ENCODE measurements at places on chromosomes 11 and 22.

DNA sequence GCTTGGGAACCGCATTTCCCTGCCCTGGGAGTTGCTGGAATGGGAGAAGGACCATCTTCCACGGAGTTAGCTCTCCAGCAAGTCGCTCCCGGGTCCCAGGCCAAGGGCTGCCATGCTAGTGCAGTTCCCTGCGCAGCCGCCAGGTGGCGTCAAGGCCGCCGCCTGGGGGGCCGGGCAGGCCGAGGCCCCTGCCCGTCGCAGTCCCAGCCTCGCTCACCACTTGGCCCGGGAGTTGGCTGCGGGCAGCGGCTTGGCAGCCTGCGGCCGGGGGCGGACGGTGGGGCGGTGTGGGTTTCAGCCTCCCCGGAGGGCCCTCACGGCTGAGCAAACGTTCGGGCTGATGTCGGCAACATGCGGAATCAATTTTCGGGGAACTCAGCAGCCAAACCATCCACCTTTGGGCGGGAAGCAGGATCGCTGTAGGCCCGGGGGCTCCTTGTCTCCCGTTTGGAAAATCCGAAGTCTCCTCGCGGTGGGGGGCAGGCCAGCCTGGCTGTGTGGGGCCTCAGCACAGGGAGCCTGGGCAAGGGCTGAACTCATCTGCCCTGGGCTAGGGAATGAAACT lies 415.1 kb downstream of the SOX6 start:
- no peak for DNase-seq

DNA sequence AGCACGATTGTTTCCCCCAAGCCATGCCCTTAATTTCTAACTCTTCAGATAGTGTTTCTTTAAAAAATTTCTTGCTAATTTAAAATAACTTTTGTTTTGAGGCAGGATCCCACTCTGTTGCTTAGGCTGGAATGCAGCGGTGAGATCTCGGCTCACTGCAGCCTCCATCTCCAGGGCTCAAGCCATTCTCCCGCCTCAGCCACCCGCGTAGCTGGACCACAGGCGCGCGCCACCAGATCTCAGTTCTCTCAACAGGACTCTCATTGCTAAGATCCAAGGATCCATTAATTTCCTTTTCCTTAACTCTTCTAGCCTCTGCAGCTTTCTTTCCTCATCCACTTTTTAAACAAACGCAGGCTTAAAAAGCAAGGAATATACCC lies 327 bp upstream of the MED17 start:
- DNase-seq = no peak

GRCh38 chr11:18366286-18366685 lies 28.1 kb upstream of the LDHA start:
- no peak for DNase-seq

- no peak for DNase-seq
Observed at GRCh38 chr11:12053606-12054361, 45.4 kb upstream of the DKK3 start.

DNA sequence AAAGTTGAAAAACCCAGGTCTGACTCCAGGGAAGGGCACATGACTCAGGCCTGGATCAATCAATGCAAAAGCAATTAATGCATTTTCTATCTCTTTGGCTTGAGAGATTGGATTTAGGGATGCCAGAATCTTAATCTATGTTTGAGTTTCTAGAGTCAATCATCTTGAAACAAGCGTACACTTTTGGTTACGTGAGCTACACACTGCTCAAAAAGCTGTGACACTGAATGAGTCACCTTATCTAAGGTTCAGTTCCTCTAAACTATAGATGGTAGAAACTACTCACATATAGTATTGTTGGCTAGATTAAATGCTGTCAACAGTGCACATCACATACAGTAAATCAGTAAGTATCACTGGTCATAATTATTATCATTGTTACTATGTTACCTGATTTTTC lies 24.2 kb downstream of the MRE11 start:
- DNase-seq = no peak

Measured in NCI-H1417 treated with DMSO at 0.1 percent for 48 hours (cell line).